ENCODE measurements at places on chromosomes 16 and 17.

DNA sequence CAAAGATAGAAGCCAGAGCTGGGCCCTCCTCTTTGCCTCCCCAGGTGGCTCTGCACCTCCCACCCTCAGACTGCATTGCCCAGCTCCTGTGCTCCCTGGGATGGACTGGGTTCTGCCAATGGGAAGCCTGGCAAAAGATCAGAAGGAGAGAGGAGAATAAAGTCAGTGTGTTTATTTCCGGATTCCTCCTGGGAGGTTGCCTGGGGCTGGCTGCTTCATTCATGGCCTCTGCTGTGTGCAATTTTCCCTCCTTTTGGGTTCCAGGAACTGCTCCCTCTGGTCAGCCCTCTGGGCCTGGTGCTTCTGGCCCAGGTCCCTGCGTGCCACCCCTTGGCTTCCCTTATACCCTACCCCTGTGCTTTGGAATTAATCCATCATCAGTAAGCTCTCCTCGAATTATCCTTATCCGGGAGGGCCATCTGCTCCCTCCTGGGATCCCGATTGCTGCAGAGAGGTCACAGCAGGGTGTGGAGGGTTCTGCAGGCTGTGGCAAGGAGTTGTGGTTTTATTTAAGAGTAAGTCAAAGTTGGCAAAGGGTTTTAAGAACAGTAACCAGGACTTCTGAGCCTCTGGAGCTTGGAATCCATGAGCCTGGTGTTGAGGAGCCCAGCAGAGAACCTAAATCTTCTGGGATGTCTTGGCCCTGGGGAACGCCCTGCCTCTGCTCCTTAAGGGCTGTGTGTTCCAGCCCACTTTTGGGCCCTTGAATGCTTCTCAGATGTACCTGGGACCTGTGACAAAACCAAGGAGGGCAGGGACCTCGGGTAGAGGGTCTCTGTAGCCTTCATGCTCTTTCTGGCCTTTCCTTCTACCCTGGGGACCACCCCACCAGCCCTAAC lies 8.2 kb upstream of the MMP2 start:
- DNase-seq, result no peak

GRCh38 chr17:8016632-8017424 lies 14.4 kb downstream of the GUCY2D start:
- DNase-seq, result no peak

GRCh38 chr17:81715107-81715871 lies 3.2 kb downstream of the SLC25A10 start:
- DNase-seq, result no peak

GRCh38 chr16:86317813-86318650 lies 192.3 kb upstream of the FOXF1 start:
- DNase-seq, result no peak

DNA sequence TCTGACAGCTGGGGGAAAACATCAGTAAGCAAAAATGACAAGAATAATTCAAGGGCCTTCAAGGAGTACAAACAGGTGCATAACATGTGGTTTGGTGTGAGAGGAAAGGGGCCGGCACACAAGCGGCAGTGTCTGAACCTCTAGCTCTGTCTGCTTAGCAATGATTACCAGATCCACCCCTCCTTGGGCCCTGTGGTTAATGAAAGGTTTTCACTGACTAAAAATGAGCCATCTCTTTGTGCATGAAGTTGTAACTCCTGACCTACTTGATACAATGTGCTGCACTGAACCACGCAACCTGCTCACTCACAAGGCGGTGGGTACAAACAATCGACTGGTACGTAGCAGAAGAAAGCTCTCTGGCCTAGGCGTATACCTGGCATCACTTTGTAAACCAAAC lies 15.1 kb downstream of the FAM117A start:
- DNase-seq, result peak; percentile 15

DNA sequence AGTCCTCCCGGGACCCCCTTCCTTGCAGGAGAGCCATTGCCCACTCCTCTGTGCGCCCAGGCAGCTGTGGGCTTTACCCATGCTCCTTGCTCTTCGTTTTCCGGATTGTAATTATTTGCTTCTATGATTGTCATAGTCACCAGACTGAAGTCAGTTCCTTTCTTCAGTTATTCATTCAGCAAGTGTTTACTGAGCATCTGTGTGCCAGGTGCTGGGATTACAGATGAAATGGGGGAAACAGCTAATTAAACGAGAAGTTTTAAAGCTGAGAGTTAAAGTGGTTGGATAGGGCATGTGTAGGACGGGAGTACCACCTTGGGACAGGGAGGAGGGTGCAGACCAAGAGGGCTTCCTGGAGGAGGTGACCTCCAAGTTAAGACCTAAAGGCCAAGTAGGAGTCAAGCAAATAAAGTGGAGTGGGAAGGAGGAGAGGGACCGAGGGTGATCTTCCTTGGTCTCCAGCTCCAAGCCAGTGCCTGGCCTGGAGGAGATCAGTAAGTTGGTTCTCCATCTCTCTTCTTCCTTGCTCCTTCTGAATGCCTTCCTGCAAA lies 126.6 kb downstream of the OR1D5 start:
- DNase-seq, result no peak

DNA sequence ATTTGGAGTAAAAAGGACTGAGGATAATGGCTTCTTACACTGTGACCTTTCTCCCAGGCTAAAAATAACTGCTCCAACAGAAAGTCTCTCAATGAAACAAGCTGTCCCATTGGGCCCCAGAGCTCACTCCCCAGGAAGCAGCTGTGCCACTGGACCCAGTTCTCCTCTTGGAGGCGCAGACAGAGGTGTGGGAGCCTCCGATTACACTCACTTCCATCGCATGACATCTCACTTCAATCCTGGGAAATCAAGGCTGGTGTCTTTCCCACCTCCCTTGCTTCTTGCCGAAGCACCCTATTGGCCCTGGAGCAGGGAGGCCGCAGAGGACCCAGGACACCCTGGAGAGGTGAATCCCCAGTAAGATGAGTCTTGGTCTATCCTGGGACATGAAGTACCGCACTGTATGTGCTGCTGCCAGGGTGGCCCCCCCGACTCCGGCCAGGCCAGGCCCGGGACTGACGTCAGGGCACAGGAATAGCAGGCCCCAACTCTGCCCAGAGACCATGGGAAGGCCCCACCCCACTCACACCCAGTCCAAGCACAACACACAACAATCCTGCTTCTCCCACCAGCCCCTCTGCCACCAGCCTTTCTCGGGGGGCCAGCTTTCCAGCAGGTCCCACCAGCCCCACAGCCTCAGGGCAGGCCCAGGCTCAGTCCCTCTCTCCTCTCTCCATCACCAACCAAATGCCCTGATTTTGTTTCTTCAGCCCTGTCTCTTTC lies 29.5 kb downstream of the SRL start:
- DNase-seq, result no peak

- no peak for DNase-seq
Measured at GRCh38 chr16:72434159-72434558, 262.2 kb upstream of the PMFBP1 start.

DNA sequence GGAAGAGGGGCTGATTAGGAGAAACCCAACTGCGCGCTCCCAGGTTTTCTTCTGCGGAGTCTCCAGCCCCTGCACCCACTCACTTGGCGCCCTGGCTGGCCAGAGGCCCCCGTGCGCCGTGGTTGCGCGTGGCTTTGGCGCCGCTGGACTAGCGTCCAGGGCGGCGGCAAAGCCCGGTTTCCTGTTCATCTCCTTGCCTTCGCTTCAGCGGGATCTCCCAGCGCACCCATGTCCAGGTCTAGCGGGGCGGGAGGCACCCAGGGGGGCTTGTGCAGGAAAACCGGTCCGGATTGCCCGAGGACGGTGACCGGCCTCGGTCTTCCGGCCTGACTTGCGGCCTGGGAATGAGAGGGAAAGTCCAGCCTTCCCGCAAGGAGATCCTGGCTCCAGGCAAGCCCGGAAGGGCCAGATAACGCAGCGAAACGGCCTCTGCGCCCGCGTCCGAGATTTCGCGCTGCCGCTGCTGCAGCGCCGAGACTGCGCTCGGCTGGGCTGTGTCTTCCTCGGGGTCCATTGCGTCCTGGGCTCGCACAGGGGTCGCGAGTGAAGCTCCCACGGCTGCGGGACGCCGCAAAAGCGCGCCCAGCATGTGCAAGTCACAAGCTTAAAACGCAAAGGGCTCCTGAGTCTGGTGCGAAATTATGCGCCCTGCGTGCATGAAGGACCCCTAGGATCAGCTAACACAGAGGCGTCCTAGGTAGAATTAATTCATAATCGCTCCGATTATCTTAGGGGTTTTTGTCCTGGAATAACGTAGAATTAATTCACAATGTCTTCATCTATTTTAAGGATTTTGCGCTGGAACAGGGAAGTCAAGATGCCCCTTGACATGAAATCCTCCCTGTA lies 5.7 kb downstream of the FOXF1 start:
- DNase-seq, result no peak

- DNase-seq, result no peak
Measured at GRCh38 chr17:79845601-79845949, 6.3 kb upstream of the CBX4 start.

DNA sequence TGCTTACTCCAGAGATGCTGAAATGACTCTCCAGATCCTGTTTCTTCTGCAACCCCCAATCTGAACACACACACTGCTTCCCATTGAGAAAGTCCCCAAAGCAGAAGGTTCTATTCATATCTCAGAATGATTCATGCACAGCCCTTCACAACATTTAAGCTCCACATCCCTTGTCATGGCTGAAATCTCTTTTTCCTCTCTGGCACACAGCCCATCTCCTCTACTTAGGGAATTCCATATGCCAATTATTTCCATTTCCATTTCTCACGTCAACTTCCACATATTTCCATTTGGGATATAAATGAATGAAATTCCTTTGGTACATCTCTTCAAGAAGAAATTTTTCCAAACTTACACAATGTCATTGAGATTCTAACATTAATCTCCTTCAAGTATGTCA lies 119.6 kb downstream of the CDH11 start:
- DNase-seq, result no peak

DNA sequence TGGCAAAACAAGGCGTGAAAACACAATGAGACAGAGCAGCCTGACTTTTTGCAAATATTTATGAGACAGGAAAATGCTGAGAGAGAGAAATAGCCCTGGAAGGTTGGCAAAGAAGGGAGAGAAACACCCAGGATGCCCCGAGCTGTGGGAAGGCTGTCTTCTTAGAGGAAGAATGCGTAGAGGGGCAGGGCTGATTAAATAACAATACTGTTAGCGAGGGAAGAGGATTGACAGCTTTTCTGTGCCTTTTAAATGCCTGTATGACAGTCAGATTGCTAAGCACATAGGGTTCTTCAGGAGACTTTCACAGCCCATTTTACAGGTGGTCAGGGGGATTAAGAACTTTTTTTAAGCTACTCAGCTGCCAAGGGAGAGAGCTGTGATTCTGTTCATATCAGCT lies 219.2 kb downstream of the SHISA9 start:
- DNase-seq, result no peak

DNA sequence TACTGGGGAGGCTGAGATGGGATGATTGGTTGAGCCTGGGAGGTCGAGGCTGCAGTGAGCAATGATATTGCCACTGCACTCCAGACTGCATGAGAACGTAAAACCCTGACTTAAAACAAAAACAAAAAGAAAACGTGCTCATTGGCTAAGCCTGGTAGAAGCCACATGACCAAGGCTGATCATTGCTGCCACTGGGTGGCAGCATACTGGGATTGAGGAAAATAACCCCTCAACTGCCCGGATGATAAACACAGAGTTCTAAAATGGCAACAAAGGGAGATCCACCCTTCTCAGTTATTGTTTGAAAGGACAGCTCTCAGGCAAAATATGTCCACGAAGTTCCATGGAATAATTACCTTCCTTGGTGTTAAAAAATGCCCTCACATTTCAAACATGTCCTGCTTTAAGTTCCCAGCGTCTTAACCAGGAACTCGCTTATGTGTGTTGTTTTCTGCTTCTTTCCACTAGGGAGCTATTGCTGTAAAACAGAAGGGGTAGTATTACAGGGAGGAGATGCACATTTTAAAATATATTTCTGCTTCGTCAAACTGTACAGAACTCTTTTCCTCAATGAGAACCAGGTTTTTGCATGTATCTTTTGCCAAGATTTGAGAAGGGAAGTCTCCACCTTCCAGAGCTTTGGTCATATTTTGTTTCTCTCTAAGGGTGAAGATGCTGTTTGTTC lies 675.3 kb downstream of the MAF start:
- peak; percentile 46 for DNase-seq

DNA sequence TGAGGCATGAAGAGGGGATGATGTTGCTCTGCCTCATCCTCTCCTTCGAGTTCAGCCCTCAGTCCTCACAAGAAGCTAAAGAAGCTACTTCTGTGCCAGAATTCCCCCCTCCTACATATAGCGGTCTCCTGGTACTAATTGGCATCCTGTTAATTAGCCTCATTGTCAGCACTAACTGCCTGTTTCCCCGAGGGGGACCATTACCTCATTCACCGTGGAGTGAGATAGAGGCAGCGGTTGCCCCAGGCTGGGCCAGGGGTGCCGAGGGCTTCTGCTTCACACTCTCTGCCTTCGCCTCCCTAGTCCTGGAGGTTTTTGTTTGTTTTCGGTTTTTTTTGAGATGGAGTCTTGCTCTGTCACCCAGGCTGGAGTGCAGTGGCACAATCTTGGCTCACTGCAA lies 5.7 kb upstream of the MINK1 start:
- DNase-seq, result no peak

DNA sequence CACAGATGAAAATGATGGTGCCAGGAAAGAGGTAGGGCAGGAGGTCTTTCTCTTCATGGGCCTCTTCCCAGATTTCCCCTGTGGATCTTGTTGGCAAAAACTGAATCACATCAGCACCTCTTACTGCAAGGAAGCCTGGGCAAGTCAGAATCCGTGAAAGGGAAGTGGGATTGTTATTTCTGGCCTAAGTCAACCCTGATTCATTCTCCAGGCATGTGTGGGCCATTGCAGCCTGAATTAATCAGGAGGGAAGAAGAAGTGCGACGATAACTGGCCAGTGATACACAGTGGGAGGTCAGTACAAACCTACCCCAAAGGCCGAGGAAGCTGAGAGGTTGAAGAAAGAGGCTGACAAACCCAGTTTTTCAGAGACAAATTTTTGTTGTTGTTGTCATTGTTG lies 17.9 kb upstream of the NSMCE1 start:
- no peak for DNase-seq

DNA sequence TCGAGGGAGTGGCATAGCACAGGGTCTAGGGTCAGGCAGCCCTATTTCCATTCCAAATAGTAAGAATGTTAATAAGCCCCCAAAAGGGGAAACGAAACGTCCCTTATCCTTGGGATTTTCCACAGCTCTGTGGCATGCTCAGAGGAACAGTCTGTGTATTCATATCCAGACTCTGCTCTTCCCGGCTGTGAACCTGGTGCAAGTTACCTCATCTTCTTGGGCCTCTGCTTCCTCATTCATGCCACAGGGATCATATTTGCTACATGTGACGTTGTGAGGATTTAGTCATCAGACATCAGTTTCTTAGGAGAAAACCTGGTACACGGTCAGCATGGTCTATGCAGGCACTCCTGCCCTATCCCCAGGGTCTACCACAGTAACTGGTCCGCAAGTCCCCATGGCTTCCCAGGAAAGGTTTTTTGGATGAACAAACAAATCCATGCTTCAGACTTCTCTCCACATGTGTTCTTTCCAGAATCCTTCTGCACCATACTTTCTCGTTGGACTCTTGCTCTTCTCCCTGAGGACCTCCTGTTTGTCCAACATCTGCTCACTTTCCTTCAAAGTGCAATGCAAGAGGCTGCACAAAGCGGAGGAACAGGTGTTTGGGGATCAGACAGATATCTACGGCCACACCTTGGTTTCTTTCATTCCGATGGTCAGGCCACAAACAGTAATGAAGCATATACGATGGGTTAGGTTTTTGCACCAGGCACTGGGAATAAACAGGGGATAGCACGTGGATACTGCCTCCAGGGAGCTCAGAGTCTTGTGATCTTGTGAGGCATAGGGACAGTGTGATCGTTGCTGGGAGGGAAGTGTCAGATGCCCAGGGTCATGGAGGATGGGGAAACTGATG lies 17.7 kb downstream of the GLP2R start:
- no peak for DNase-seq

Data from T-helper 1 cell (primary cell).